ENCODE measurements at places on chromosomes 16 and 17.

DNA sequence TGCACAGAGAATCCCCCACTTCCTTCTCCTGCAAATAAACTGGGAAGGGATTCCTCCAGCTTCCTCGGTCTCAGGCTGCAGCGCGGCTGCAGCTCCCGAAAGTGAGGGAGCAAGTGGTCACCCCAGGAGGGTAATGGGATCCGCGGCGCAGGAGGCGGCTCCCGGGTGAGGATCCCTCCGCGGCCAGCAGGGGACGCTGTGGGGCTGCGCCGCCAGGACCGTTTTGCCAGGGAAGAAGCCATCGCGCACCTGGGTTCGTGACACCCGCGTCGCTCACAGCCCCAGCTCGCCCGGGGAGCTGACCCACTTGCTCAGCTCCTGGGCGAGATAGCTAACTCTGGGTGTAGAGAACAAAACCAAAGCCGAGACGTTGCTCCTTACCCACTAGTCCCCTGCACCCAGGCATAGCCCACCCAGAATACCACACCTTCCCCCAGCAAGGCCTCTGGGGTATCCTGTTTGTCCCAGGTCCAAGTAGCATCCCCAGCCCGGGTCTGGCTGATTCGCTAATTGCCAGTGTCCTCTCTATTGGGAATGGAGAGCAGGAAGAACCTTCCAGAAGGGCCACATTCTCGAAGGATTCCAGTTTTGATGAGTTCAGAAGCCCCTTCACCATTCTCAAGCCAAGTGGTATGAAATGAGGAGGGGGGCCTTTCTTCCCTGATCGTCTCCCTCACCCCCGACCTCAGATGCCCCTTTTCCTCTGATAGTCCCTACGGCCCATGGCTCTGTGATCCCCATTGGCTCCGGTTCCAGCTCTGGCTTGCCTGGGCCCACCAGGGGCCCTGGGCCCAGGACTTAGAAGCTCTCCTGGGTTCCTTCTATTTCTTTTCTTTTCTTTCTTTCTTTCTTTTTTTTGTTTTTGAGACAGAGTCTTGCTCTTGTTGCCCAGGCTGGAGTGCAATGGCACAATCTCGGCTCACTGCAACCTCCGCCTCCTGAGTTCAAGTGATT is 14.1 kb downstream of the CYGB start:
- DNase-seq: peak; percentile 89

- DNase-seq: no peak
These were observed 25.3 kb downstream of the USP43 start for GRCh38 chr17:9670596-9670995.

DNA sequence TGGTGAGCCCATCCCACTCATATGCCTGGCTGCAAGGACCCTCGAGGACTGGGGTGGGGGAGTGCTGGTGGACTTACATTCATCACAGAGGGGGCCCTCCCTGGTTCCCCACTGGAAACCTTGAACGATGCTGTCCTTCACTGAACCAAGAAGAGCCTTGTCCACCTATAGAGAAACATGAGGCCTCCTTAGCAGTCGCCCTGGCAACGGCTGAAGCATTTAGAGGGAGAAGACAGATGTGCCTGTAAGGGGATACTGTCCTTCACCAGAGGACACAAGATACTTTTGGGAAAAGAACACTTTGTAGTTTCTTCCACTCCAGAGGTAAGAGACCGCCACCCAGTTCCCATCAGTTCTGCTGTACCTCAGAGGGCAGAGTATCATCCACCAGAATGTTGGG is 6.5 kb downstream of the HIGD1B start:
- no peak for DNase-seq

DNA sequence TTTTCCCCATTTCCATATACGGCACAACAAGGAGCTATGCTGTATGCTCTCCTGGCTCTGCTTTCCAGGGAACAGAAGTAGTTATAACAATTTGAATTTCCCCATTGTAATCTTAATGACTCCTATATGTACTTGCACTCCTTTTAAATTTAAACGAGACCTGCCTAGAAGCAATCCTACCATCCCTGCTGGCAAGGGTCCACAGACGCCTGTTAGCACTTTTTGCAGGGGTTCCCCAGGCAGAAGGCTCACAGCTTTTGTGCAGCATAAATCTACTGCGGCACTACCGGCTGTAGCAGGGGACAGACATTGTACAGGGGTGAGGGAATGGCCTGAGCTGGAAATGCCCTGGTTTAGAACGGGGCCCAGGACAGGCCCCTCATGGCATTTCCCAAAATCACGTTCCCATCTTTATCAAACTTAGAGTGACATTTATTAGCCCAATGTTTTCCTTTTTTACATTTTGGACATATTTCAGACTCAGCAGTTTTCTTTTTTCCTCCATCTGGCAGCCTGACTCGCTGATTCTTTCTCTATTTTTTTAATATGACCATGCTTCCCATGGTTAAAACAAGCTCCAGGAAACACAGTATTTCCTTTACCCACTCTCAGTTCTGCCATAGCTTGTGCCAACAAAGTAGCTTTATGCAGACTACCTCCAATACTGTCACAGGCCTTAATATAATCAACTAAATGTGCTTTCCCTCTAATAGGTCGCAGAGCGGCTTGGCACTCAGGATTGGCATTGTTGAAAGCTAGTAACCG is 35.4 kb upstream of the USP22 start:
- DNase-seq: no peak

GRCh38 chr17:11245187-11245586 is 4.2 kb downstream of the SHISA6 start:
- DNase-seq: no peak

DNA sequence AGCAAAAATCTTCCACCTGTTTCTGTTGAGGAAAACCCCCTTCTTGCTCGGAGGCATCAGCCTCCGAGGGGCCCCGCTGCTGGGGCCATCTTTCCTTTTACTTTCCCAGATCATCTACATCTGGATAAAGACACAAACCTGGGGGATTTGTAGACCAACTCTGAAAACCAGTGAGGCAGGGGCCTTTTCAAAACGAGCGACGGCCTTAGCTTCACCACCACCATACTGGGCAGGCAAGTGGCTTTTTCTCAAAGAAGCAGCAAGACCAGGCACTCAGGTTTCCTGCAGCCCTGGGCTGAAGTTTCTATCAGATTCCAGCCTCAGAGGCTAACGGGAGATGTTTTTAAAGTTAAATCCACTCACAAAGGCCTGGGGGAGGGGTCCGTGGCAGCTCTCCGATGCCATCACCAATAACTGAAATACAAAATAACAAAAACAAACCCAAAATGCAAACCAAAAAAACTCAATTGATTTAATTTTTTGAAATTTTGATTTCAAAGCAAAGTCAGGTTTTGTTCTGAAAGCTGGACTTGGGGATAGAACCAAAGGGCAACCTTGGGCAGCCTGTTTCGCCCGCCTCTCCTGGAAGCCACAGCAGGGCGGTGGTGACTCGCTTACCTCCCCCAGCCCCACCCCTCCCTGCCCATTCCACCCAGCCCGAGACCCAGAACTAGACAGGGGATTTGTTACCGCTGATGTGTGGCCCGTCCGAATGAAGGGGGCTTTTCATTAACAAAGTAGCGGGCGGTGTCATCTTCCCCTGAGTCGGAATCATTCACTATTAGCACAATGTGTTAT is 55.8 kb downstream of the SALL1 start:
- DNase-seq: no peak

DNA sequence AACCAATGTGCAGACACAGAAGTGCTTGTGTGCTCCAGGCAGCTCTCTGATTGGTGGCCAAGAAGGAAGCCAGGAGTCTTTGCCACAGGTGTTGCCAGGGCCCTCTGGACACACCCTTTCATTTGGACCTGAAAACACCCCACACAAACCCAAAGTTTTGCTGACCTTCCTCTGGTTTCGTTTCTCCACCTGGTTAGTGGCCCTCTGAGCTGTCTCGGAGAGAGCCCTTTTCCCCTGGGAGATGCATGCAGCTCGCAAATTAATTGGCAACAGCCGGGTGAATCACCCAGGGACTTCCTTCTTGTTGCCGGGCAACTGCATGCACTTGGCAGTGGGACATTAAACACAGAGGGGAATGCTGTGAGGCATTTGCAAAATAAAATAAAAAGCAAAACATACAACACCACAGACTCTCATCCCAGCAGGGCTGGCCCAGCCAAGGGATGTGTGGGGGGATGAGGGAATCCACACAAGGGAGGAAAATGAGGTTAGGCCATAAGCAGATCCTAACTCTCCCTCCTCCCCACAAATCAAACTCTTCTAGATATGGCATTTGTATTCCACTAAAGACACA is 286.6 kb downstream of the SOX9 start:
- no peak for DNase-seq

GRCh38 chr17:81898029-81898866 is 3.8 kb upstream of the NPB start:
- no peak for DNase-seq

DNA sequence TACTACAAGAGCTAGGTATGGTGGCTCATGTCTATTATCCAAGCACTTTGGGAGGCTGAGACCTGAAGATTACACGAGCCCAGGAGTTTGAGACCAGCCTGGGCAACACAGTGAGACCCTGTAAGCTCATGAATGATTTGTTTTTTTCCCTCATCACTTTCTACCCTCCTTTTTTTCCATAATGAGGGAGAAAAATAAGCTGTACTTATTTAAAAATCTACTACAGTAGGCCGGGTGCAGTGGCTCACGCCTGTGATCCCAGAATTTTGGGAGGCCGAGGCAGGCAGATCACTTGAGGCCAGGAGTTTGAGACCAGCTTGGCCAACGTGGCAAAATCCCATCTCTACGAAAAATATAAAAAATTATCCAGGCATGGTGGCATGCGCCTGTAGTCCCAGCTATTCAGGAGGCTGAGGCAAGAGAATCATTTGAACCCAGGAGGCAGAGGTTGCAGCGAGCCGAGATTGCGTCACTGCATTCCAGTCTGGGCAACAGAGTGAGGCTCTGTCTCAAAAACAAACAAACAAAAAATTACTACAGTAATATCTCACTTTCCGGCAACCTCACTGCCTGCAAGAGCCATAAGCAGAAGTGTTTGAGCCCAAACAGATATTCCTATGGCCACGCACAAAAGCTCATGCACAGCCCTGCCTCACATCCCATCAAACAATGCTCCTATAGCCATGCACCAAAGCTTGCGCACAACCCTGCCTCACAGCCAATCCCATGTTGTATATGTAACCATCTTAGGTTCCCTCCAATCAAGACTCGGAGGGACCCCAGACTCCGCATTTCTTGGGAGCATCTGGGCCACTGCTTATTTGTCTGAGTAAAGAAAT is 37.4 kb downstream of the TK2 start:
- DNase-seq: no peak

DNA sequence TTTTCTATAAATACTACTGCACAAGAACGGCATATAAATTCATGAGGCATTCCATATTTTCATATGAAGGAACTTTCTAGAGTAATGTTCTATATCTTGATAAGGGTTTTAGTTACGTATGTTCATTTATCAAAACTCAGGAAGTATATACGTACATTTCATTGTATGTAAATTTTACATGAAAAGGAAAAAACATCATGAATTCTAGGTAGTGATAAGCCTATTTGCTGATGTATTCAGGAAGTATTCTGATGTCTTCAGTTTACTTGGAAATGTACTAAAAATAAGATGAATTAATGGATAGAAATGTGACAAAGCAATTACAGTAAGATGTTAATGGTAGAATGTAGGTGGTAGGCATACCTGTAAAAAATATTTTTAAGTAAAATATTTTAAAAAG is 4.7 kb downstream of the DGKE start:
- DNase-seq: no peak

GRCh38 chr17:39096508-39097149 is 54.8 kb downstream of the PLXDC1 start:
- DNase-seq: peak; percentile 32

DNA sequence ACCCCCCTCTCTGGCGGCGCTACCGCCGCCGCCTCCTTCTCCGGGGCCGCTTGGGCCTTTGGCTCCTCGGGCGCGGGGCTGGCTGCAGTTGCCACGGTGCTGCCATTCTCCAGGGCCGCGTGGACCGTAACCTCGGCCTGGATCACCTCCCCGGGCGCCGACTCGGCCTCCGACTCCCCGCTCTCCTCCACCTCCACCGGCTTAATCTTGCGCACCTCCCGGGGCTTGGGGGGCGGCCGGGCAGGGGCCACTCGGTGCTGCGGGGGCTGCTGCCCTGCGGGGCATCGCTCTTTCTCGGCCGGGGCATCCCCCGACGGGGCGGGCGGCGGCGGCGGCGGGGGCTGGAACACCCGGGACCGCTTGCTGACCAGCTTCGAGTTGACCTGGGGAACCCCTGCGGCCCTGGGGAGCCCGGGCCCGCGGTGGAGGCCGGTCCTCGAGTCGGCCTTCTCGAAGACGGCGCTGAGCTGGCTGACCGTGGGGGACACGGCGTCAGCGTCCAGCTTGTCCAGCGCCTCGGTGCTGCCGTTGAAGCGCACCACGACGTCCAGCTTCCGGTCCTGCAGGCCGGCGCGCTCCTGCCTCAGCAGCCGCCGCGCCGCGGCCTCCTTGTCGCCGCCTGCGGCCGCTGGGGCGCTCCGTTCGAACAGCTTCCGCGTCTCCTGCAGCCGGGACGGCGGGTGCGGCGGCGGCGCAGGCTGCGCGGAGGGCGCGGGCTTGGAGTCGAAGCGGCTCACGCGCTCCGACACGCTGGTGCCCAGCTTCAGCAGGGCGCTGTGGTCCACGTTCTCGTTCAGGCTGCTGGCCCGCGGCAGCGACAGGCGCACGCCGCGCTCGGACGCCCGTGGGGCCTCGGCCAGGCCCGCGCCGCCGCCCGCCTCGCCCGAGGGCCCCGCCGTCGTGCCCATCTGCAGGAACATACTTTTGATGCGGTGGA is 792 bp downstream of the PPP1R9B start:
- peak; percentile 65 for DNase-seq

GRCh38 chr16:3490911-3491629 is 4.2 kb downstream of the C16orf90 start:
- no peak for DNase-seq

- DNase-seq: no peak
These were observed 52.4 kb upstream of the NFAT5 start for GRCh38 chr16:69513180-69513966.

- DNase-seq: no peak
These were observed 74.2 kb upstream of the ADAMTS18 start for GRCh38 chr16:77509051-77509450.

DNA sequence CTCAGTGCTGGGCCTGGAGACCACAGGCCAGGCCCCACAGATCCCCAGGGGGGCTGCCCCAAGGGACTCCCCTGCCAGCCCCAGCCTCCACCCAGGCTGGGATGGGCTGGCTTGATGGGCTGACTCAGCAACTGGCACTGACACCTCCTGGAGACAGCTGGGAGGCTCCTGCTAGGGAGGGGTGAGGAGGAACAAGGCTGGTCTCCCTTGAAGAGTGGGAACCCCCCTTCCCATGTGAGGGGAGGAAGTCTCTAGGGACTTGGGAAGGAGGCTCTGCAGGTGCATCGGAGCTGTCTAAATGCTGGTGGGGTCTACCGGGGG is 10.4 kb downstream of the NHERF1 start:
- DNase-seq: no peak
